ENCODE measurements at places on chromosomes 6 and 20. TPM values are rescaled to one million over a fixed set of nuclear protein-coding genes. Genes with fewer than 3 reads are reported as not detected.

DNA sequence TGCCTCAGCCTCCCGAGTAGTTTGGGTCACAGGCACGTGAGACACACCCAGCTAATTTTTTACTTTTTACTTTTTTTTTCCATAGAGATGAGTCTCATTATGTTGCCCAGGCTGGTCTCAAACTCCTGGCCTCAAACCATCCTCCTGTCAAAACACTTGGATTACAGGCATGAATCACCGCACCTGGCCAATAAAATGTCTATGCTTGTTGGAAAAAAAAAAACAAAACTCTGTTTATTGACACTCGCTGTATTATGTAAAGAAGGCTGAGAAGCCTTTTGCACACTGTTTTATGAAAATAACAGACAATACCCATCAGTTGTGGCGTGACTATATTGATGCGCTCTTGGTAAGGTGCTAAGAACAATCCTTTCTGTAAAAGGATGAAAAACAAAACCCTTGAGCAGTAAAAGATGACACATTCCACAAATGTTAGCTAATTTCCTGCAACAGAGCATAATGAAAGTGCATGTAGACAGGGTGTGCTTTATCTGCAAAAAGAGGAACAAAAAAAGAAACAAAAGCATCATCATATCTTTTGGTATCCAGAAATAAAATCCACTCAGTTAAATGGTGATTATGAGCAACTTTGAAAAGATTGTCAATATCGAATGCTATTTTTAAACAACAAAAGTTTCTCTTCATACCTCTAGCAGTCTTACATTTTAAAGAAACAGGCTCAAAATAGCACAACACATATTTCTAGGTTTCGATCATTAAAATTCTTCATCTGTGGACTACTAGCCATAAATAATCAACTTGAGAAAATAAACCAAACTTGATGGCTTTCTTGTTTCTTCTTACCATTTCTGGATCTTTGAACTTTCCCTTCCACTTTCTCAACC, 108.3 kb upstream of the PHACTR1 start:
- no peak for DNase-seq

- DNase-seq, result no peak
Measured at GRCh38 chr20:33796907-33797544, 14.1 kb upstream of the CHMP4B start.

DNA sequence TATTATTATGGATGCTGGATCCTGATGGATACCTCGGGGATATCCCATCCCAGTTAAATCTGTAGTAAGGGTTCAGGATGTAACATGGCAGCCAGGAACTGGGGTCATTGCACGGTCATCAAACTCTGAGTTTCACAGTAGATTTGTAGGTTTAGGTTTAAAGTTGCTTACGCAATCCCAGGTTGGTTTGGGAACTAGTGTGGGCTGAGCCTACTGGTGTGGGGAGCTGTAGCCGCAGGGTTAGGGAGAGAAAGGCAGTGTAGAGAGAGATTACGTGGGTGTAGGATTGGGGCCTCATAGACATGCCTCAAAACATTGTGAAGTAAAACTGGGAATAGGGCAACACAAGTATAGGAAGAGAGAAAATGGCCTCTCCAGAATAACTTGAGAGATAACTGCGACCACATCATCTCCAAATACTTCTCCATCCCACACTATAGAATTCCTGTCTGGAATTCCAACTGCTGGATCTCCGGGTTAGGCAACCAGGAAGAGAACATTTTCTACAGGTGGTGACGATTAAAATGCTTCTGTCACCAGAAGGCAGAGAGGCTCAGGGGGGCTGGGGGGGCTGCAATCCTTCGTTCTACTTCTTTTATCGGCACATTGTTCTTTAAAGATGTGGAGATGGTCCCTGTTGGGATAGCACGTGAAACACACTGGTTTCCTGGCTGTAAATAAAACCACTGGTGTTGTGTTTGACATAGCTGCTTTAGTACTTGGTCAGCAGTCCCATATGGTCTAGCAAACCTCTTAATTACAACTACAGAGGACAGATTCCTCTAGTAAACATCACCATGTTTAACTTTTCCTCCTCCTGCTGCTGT, 44.9 kb upstream of the TMEM170B start:
- DNase-seq, result no peak

GRCh38 chr6:107600936-107601335, 111.0 kb downstream of the SOBP start:
- peak; percentile 55 for DNase-seq

GRCh38 chr20:44356353-44356723, 839 bp downstream of the HNF4A start:
- DNase-seq, result no peak

GRCh38 chr6:21739838-21740237, 146.3 kb downstream of the SOX4 start:
- no peak for DNase-seq

GRCh38 chr20:38894091-38894847, 31.9 kb upstream of the FAM83D start:
- no peak for DNase-seq

TRIM31 gene
- 5.7 TPM for polyA plus RNA-seq

ETV7 gene
- polyA plus RNA-seq, result 9.3 TPM

SFTA2 gene
- polyA plus RNA-seq, result 0.70 TPM

LKAAEAR1 gene
- polyA plus RNA-seq, result 0.19 TPM

All from large intestine (tissue), 12 donors.